ENCODE measurements at places on chromosomes 7 and 10.

DNA sequence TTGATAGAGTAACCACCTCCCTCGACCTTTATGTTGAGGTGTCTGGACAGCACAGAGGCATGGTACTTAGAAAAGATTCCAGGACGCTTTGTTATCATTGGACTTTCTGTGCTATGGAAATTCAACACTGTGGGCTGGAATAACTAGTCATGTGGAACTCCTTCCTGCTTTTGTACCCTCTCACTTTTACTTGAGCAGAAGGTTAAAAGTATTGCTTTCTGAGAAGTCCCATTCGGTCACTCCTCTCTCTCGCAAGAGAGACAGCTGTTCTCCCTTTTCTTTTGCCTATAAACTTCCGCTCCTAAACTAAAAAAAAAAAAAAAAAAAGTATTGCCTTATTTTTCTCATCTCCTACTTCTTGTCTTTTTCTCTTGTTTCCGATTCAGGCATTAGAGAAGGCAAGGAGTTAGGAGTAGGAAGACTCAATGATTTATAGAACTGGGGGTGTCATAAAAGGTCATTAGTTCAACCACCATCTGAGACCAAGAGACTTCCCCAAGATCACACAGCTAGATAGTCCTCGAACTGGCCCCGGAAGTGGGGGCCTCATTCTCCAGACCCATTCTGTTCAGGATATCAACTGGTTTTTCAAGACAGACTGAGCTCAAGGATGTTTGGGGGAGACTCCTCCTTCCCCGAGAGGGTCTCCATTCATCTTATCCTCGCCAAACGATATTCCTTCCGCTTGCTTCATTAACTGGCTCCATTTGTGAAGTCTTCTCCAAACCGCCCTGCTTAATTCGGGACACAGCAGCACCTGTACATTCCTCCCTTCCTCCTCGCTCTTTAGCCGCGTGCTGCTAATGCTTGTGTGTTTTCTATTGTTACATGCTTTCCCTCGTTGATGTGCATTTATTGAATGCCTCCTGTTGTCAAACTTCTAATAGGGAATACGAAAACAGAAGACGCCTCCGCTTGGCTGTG, 995 bp upstream of the INPP5F start:
- H3K36me3 ChIP-seq: no peaks in the 10 kb centered on the region
- peak; percentile 56 for DNase-seq
- peak overlapping the region; percentile 93 for H3K4me3 ChIP-seq
- H3K27me3 ChIP-seq: no peaks in the 10 kb centered on the region
- H3K4me1 ChIP-seq: peaks cover 34% of the 10 kb centered on the region

GRCh38 chr7:25653384-25653783, 425.1 kb upstream of the NPVF start:
- H3K36me3 ChIP-seq: no peaks in the 10 kb centered on the region
- no peak for DNase-seq
- no peak overlapping the region for H3K27ac ChIP-seq
- H3K27me3 ChIP-seq: no peaks in the 10 kb centered on the region

DNA sequence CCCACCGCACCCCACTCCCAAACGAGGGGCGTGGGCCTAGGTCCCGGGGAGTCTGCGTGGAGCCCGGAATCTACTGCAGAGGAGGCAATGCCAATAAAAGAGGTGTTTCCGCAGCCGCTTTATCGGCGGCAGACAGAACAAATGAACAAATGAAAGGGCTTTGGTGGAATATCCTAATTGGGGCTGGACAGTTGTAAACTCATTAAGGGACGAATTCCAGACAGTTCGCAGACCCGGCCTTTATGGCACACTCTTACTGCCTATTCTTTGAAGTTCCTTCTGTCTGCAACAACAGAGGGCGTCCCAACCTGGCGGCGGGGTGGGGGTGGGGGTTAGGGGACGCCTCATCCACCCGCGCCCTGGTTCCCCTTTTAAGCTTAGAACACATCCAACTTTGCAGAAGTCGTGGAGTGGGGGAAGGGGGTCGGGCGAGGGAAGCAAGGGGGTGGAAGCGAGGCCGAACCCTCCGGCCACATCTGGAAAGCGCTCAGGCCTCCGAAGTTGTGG, 4.1 kb downstream of the HOXA9 start:
- no peaks in the 10 kb centered on the region for H3K4me1 ChIP-seq
- H3K4me3 ChIP-seq: peak overlapping the region; percentile 64
- peaks cover 100% of the 10 kb centered on the region for H3K27me3 ChIP-seq
- no peaks in the 10 kb centered on the region for H3K36me3 ChIP-seq

DNA sequence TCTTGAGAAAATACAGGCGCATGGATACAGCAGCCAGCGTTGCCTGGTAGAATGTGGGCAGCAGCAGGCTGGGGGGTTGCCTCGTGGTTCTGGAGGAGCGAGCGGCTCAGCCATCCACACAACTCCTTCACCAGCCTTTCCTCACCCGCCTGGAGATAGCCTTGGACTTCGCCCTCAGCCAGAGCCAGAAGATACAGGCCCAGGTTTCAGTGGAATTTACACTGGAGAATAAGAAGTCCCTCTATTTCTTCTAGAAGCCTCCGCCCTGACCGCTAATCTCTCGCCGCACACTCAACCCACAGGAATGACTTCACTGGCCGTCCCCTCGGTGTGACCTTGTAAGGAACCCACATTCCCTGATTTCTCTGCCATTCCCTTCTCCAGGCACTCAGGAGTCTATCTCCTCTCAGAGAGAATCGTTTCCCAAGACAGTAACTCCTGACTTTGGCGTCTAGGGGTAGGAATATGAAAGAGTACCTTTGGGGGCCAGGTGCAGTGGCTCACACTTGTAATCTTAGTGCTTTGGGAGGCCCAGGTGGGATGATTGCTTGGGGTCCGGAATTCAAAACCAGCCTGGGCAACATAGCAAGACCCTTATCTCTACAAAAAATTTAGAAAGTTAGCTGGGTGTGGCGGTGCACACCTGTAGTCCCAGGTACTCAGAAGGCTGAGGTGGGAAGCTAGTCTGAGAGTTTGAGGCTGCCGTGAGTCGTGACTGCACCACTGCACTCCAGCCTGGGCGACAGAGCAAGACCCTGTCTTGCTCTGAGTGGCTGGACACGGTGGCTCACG, 52.0 kb upstream of the ECHDC3 start:
- no peaks in the 10 kb centered on the region for H3K36me3 ChIP-seq
- DNase-seq: no peak
- H3K27me3 ChIP-seq: no peaks in the 10 kb centered on the region

- H3K27me3 ChIP-seq: no peaks in the 10 kb centered on the region
- no peaks in the 10 kb centered on the region for H3K4me1 ChIP-seq
- no peak overlapping the region for H3K4me3 ChIP-seq
Measured at GRCh38 chr7:12957487-12957886, 270.1 kb downstream of the ARL4A start.

DNA sequence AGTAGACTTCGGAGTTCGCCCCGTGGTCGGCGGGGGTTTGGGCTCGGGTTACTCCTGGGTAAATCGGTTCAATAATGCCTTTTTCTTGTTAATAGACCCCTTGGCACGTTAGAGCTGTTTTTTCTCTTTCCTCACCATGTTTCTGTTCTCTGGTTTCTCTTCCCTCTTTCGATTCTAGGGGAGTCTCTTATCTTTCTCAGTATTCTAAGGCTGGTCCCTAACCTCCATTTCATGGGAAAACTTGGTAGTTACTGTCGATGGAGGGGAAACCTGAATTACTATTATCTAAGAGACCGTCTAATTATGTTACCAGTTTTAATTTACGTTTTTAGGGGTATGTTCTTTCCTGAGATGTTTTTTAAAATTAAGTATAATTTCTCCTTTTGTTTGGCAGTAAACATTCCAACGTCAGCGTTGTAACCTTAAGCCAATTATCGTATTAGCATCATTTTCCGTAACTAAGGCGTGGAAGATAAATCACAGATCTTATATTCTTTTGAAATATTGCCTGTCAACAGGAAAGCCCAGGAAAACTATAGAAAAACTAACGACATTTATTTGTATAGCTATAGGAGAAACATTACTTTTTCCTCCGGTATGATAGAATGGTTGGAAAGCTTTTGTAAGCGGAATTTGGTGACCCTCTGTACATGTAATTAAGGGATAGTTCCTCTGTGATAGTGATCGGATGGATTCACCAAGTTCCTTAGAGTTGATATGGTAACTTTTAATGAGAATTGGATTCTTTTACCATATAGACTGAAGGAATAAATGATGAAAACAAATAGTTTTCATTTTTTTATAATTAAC, 847 bp downstream of the BTAF1 start:
- H3K27me3 ChIP-seq: no peaks in the 10 kb centered on the region
- peak overlapping the region; percentile 85 for H3K27ac ChIP-seq
- DNase-seq: peak; percentile 62
- no peaks in the 10 kb centered on the region for H3K36me3 ChIP-seq
- H3K4me3 ChIP-seq: peak overlapping the region; percentile 78

DNA sequence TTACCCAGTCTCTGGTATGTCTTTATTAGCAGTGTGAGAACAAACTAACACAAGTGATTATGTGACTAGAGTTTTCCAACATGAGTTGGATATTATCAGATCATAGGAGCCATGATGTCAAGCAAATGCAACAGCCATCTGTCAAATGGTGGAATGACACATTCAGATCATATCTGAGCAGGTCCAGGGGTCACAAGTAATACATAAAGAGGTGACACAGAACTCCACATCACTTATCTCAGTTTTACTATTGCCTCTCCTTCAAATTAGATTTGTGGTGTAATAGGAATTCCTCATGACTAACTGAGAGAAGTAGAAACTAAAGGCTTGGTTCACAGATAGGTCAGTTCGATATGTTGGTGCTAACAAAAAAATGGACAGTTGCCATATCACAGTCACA, 12.2 kb upstream of the SAMD9L start:
- H3K27me3 ChIP-seq: no peaks in the 10 kb centered on the region
- DNase-seq: no peak
- H3K4me3 ChIP-seq: no peak overlapping the region
- no peaks in the 10 kb centered on the region for H3K4me1 ChIP-seq
- H3K27ac ChIP-seq: no peak overlapping the region
- H3K36me3 ChIP-seq: no peaks in the 10 kb centered on the region

GRCh38 chr7:153934629-153935028, 117.6 kb upstream of the DPP6 start:
- no peak for DNase-seq
- H3K27ac ChIP-seq: no peak overlapping the region
- no peak overlapping the region for H3K4me3 ChIP-seq
- no peaks in the 10 kb centered on the region for H3K4me1 ChIP-seq

DNA sequence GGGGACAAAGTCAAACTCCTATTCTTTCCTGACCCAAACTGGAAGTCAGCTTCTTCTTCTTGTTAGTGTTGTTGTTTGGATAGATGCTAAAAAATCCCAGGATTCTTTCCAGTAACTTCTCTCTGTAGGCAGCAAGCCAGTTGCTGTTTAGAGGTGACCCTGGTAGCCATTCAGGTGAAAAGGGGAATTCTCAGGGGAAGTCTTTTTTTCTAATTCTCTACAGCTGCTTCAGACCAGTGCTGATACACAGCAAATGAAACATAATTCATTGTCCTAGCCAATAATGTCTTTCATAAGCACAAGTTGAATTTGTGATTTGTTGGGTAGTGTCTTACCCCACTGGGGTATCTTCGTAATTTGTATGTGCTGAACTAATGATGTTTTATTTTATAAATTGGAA, 357.3 kb downstream of the BBS9 start:
- H3K4me3 ChIP-seq: no peak overlapping the region
- no peaks in the 10 kb centered on the region for H3K27me3 ChIP-seq
- no peak for DNase-seq
- peaks cover 6% of the 10 kb centered on the region for H3K4me1 ChIP-seq
- H3K36me3 ChIP-seq: no peaks in the 10 kb centered on the region

- peak; percentile 78 for DNase-seq
- H3K4me3 ChIP-seq: no peak overlapping the region
- no peak overlapping the region for H3K27ac ChIP-seq
- H3K4me1 ChIP-seq: no peaks in the 10 kb centered on the region
- no peaks in the 10 kb centered on the region for H3K36me3 ChIP-seq
Measured at GRCh38 chr10:59181668-59182067, 5.2 kb downstream of the PHYHIPL start.

DNA sequence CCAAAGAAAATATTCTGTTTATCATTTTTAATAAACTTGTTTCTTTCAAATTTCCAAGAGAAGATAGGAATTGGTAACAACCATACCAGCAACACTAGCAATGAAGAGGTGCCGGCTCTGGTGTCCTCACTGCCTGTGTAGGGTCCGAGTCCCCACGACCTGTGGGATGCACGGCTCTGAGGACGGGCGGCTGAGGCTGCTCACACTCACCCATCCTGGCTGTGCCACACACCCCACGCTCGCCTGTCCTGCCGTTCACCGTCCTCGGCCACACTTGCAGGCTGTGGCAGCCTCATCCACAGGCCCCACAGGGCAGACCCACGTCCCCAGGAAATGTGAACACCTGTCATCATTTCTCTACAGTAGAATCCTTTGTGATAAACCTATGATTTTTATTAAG, 48.2 kb upstream of the DPYSL4 start:
- H3K36me3 ChIP-seq: no peaks in the 10 kb centered on the region
- no peak overlapping the region for H3K4me3 ChIP-seq
- H3K27me3 ChIP-seq: no peaks in the 10 kb centered on the region
- H3K27ac ChIP-seq: no peak overlapping the region

GRCh38 chr10:62818426-62819011, 2.4 kb upstream of the EGR2 start:
- no peak overlapping the region for H3K27ac ChIP-seq
- DNase-seq: peak; percentile 73
- H3K4me3 ChIP-seq: peak overlapping the region; percentile 66
- H3K27me3 ChIP-seq: peaks cover 70% of the 10 kb centered on the region
- H3K36me3 ChIP-seq: no peaks in the 10 kb centered on the region
- peaks cover 7% of the 10 kb centered on the region for H3K4me1 ChIP-seq

DNA sequence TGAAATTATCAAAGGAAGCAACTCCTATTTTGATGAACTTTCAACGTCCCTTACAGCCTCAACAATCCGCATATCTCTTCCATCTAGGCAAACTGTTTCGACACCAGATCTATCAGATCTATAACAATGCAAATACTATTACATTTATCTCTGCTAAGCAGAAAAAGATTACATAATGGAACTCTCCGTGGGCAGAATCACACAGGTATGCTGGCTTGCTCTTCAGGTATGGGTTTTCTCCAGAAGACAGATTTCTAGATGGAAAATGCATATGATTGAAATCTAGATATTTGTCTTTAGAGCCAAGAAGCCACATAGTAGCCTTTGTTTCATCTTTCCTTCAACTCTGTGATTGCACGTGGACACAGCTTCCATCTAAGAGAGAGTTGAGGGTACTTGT, 38.6 kb downstream of the ADAM12 start:
- no peak for DNase-seq
- no peak overlapping the region for H3K4me3 ChIP-seq
- no peak overlapping the region for H3K27ac ChIP-seq
- H3K36me3 ChIP-seq: no peaks in the 10 kb centered on the region
- H3K27me3 ChIP-seq: no peaks in the 10 kb centered on the region

- H3K4me1 ChIP-seq: peaks cover 12% of the 10 kb centered on the region
- H3K27me3 ChIP-seq: no peaks in the 10 kb centered on the region
- no peak for DNase-seq
Measured at GRCh38 chr7:30367561-30367960, 83.2 kb downstream of the ZNRF2 start.

GRCh38 chr7:139829025-139829774, at the start of gene TBXAS1:
Gene TBXAS1 (plus strand): TSS chr7:139829264. CDS start chr7:139829391, 127 bp downstream.
- no peaks in the 10 kb centered on the region for H3K4me1 ChIP-seq
- H3K27me3 ChIP-seq: no peaks in the 10 kb centered on the region
- H3K4me3 ChIP-seq: no peak within 1 kb of the TSS
- H3K36me3 ChIP-seq: no peaks in the 10 kb centered on the region
